ENCODE measurements at places on chromosomes 3 and 15.

- no peak for DNase-seq
Measured at GRCh38 chr3:172038798-172039435, 461 bp upstream of the FNDC3B start.

- peak; percentile 35 for DNase-seq
Measured at GRCh38 chr3:128076483-128077201, 24.4 kb downstream of the SEC61A1 start.

DNA sequence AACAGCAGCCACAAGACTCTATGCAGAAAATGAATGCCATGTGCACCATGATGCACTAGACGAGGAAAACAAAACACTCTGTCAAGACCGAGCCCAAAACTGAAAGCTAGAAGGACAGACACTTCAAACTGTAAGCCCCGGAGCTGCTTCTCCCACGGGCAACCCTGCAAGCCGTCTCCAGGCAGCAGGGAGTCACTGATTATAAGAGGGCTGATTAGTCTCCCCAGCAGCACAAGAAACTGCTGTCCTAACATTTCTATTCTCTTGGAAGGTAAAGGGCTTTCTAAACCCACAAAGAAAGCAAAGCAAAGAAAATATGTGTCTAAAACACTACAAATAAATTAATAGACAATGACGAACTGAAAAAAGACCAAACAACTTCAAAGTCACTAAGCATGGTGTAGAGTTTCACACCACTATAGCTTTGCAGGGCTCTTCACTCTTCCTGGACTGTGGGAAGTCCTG lies 15.5 kb downstream of the TBC1D2B start:
- no peak for DNase-seq

DNA sequence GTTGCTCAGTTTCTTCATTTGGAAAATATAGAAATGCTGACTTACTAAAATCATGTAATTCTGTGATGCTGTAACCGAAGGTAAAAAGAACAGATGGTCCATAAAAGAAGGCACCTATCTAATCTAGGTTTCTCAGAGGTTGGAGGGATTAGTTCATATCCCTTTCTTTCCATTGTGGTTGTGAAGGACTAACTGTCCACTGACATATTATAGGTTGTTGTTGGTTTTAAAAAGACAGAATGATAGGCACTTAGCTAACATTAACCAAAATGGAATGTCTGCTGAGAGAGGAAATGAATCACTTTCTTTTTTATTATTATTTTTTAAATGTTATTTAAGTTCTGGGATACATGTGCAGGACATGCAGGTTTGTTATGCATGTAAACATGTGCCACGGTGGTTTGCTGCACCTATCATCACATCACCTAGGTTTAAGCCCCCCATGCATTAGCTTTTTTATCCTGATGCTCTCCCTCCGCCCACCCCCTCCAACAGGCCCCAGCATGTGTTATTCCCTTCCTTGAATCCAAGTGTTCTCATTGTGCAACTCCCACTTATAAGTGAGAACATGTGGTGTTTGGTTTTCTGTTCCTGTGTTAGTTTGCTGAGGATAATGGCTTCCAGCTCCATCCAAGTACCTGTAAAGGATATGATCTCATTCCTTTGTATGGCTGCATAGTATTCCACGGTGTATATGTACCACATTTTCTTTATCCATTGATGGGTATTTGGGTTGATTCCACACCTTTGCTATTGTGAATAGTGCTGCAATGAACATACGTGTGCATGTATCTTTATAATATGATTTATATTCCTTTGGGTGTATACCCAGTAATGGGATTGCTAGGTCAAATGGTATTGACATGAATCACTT lies 45.8 kb downstream of the ALDH1A2 start:
- no peak for DNase-seq

- DNase-seq, result peak; percentile 65
Measured at GRCh38 chr15:96354731-96355567, 24.4 kb downstream of the NR2F2 start.

DNA sequence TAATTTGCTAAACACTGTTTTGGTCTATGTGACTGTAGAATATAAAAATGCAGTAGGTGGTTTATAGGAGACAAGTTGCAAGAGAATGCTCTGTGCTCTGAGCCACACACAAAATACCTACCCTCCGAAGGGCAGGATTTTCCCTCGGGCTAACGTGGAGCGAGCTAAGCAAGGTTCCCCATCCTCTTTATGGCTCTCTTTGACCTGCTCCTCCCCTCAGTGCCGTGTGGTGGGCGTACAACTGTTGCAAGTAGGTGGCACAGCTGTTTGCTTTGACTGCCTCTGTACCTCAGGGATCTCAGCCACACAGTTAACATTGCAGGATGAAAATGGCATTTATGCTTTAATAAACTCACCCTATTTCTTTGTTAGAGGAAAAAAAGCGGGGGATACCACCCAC lies 339.1 kb downstream of the SATB1 start:
- DNase-seq, result no peak

DNA sequence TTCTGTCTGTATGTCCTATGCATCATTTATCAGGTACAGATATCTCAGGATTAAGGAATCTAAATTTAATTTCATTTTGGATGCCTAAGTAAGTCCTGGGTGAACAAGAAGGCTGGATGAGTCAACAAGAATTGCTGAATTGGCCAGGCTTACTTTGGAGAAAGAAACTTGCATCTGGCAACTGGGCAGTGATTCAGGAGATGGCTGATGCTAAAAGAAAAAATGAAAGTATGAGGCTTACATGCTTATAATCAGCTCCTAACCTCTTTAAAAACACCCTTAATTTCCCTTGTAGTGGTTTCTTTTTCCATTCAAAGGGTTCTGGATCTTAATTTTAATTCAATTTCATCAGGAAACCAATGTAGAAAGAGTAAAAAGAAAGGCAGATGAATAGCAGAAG lies 228.8 kb upstream of the PEX5L start:
- DNase-seq, result no peak

- DNase-seq, result peak; percentile 61
Measured at GRCh38 chr3:107897471-107898061, 193.3 kb downstream of the CD47 start.

DNA sequence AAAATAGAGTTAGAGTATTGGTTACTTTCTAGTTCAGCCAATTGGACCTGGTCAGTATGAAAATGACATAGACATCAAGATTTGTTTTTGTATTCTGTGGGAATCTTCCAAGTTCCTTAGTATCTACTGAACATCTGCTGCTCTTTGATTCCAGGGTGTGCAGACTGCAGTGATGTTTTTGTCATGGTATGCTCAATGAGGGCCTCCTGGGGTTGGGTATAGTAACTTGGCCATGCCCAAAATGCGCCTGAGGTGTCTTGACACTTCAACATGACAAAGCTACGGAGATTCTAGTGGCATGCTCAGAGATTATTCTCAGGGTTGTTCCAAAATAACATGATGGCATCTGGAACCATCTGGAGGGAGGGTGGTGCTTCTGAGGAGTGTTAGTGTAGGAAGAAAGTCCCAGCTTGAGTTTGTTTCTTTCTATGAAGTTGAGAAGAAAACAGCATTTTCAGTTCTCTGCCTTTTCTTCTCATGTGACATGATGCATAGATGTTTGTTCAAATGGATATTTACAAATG lies 313.5 kb upstream of the TBL1XR1 start:
- no peak for DNase-seq

GRCh38 chr3:36221975-36222374 lies 158.3 kb upstream of the STAC start:
- no peak for DNase-seq

GRCh38 chr3:192929146-192929545 lies 11.5 kb upstream of the MB21D2 start:
- peak; percentile 56 for DNase-seq
